ENCODE measurements at places on chromosomes 4 and X.

- DNase-seq, result peak; percentile 8
Observed at GRCh38 chrX:18353931-18354368, 538 bp downstream of the SCML2 start.

- no peak for DNase-seq
Observed at GRCh38 chrX:154509455-154509854, 6.6 kb downstream of the FAM3A start.

- DNase-seq, result no peak
Observed at GRCh38 chrX:19630776-19631707, 115.7 kb upstream of the MAP3K15 start.

- DNase-seq, result no peak
Observed at GRCh38 chr4:53709693-53710092, 118.4 kb upstream of the LNX1 start.

GRCh38 chrX:17744896-17745523 lies 7.7 kb downstream of the SCML1 start:
- no peak for DNase-seq

DNA sequence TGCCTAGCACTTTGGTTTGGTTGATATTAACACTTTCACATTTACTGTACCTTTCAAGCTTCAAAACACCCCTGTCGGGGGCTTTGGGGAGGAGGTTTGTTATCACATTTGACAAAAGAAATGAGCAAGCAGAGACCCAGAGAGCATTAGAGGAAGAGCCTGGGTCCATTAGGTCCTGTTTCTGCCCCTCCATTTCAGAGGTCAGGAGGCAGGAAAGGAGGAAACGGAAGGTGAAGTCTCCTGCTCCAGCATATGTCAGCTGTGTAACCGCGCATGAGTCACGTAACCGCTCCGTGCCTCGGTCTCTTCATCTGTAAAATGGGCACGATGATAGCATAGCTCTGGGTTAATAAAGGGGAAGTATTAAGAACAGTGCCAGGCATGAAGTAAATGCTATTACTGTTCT lies 201.9 kb upstream of the BCOR start:
- DNase-seq, result no peak

DNA sequence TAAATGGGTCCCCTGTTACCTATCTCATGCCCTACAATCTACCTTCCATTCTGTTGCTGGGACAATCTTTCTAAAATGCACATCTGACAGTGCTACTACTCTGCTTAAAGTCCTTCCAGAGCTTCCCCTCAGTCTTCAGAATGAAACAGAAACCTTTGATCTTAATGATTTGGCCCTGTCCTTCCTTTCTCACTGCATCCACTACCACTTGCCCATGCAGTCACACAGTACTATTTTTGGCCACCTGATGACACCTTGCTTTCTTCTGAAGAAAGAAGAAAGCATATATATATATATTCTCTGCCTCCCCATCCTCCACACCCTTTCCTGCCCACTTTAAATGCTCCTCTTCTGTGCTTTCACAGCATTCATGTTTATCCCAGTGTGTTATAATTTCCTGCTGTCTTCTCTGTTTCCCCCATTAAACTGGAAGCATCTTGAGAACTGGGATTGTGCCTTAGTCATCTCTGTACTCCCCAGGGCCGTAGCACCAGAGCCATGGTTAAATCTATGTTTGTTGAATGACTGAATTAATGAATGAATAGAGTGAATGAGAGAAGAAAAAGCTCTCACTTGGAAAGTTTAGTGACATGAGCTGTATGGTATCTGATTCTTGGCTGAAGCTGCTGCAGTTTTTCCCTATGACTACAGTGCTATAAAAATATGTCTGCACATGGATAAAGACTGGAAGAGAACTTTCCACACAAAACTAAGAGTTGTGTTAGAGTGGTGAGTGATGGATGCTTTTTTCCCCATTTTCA lies 56.2 kb downstream of the RTL9 start:
- no peak for DNase-seq

- peak; percentile 7 for DNase-seq
Observed at GRCh38 chrX:20300822-20301221, 34.1 kb upstream of the RPS6KA3 start.

- DNase-seq, result no peak
Observed at GRCh38 chr4:84503495-84504437, 4.7 kb upstream of the NKX6-1 start.

DNA sequence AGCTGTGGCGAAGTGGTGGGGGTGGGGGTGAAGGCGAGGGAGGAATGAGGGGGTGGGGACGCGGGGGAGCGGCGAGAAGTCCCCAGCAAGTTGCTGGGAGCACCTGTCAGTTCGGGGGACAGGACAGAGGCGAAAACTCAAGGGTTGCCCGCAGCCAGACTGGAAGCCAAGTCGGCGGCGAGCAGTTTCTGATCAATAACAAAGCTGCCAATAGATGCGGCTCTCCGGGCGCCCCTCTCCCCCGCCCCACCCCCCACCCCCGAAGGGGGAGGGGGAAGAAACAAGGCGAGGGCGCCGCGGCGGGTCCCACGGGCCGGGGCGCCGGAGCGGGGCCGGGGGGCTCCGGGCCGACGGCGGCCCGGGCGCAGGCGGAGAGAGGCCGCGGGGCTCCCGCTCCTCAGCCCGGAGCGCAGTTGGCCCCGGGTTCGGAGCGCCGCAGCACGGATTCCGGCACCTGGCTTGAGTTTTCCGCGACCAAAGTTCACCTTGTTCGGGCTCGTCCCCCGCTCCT lies 379 bp downstream of the PDGFC start:
- DNase-seq, result no peak

GRCh38 chrX:124268099-124268498 lies 64.4 kb upstream of the TEX13D start:
- DNase-seq, result no peak

DNA sequence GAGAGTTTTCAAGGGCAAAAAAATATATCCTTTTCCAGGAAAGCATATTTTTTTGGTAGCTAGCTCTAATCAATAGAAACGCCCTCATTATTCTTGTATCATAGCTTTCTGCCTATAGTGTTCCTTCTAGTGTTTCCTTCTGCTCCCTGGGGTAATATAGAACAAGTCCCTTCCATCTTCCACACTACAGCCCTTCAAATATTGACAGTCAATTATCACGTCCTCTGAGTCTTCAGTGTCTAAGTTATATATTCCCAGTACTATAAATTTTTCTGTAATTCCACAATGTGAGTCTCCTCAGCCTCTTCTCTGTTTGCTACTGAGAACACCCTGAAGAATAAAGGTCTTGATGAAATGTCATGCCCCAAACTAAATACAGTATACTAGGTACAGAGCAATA lies 1088.0 kb upstream of the PCDH7 start:
- DNase-seq, result no peak

DNA sequence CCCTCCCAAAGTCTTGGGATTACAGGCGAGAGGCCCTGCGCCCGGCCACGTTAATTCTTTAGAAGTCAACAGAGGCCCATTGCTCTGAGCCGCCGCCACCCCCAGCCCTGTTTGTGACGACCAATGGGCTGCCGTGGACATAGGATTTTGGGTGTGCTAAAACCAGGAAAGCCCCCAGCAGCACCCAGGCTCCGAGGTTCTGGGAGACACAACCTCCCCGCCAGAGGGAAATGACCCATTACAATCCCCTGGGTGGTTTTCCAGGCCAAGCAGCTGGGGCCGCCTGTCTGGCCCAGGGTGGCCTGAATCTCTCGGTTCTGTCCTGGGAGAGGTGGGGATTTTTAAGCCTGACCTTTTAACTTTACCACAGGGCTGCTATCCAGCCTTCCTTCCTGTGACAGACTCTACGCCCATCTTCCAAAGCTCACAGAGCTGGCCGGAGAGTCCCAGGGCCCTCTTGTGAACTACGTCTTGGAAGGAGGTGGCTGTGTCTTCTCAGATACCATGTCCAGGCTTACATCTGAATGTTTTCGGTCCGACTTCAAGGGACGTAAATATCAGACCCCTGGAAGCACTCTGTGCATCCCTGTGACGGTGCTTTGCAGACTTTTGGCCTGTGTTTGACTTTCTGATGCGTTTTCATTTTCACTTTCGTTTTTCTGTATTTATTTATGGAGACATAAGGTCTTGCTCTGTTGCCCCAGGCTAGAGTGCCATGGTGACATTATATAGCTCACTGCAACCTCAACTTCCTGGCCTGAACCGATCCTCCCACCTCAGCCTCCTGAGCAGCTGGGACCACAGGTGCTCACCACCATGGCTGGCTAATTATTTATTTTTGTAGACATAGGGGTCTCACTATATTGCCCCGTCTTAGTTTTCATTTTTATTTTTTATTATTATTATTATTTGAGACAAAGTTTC lies 36.0 kb downstream of the P2RY8 start:
- peak; percentile 4 for DNase-seq

DNA sequence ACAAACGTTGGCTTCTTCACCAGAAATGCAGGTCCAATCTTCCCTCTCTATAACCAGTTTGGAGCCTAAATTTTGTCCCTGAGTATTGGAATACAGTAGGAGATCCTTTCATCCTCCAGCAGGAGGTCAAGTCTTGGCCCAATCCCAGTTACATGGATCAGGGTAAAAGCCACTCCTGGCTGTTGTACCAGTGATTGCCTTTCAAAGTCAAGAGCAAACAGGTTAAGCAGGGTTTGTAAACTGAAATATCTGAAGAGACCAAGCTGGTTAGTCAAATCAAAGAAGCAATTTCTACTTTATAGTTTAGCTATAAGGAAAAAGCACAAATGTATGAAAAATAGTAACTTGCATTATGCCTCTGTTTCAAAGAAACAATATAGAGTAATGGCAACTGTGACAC lies 329.4 kb downstream of the NAF1 start:
- no peak for DNase-seq

- DNase-seq, result no peak
Observed at GRCh38 chr4:36325499-36325898, 44.1 kb downstream of the DTHD1 start.

DNA sequence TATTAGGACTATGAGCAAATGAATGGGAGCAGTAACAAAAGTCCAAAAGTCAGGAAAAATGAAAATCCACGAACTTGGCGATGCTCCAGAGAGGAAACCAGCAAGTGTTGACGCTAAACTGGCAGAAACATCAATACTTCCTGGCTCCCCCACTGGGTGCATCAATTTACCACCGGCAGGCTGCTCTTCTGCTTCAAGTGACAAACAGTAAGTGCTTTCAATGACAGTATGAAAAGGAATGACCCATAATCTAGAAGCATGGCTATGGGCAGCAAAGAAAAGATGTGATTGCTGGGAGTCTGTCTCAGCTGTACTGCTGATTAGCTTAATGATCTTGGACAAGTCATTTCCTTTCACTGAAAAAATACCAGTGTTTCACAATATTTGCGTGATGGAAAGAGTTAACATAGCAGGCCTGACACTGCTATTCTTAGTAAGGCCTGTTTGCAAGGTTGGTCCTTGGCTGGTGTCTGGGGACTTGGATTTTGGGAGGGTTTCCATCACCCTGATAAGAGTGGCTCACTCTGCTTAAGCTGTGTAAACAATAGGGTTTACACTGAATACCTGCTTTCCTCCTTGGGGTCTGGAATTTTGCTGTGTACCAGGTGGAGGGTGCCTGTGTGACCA lies 8.7 kb downstream of the ATP11C start:
- no peak for DNase-seq

GRCh38 chrX:54237014-54237413 lies 54.0 kb upstream of the FAM120C start:
- no peak for DNase-seq

DNA sequence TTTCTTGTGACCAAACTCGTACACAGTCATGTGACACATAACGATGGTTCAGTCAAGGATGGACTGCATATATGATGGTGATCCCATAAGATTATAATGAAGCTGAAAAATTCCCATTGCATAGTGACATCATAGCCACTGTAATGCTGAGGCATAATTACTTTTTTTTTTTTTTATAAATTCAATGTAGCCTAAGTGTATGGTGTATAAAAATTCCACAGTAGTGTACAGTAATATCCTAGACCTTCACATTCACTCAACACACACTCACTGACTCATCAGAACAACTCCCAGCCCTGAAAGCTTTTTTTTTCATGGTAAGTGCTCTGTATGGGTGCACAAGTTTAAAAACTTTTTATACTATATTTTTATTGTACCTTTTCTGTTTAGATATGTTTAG lies 105.0 kb downstream of the AREG start:
- DNase-seq, result no peak

GRCh38 chr4:8108261-8108660 lies 50.4 kb downstream of the ABLIM2 start:
- DNase-seq, result no peak

All from activated T-helper 2 cell treated with anti-CD3 and anti-CD28 coated beads, Interferon-gamma antibody, Interleukin-2, Interleukin-4, amounts not matched to agents 10 μg/mL and 5 μg/mL and 100 μg/mL, durations not matched to agents 14 hours and 24 hours and 36 hours (primary cell).